M059J (cell line): ENCODE measurements at places on chromosomes 7 and 10.
A peak's percentile ranks its signal among the peaks of the same experiment; 100 is the strongest.

DNA sequence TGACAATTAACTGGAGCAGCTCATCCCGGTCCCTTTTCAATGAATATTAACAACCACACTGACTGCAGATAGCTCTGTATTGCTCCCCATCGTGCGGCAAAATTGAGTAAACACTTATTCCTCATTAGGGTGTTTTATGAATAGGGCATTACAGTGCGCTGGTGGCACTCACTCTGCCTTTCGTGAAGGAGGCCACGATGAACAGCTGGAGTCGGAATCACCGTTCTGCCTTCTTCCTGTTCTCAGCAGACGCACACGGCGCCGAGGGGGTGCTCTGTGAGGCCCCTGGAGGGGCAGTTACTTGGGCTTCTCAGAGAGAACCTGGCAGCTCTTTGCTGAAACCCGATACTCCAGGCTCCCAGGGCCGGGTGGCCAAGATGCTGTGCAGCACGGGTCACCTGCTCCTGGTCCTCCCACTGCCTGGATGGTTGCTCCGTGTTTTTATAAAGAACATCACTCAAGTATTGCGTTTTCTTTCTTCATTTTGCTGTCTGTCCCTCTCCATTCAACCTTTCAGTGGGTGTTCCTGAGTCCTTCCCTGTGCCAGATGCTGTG is 241.9 kb downstream of the GLRX3 start:
- no peak for DNase-seq

DNA sequence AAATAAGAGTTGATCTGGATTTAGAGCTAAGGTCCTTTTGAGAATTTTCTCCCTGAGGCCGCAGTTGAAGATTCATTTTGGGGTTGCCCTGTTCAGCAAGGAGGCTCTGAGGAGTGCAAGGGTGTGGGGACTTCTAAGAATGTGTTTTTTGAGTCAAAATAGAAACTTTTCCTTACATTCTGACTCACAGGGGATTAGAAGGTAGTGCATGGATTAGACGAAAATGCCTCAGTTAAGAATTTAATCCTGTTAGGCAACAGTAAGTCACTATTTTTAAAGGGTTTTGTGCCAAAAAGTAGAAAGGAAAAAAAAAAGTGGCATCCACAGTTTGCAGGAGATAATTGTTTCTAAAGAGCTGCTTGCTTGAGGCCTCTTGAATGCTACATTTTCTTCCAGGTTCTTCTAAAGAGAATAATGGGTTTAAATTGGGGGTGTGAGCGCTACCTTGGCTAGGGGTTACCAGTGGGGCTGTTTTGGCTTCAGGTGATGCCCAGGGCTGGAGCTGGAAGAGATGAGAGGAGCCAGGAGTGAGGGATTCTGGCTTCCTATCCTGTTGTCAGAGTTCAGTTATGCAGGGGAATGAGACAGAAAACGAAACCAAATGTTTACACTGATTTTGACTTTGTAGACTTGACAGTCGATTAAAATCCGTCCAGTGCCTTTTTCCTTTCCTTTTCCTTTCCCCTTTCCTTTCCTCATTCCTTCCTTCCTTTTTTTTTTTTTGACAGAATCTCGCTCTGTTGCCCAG is 52.9 kb downstream of the BAMBI start:
- DNase-seq = no peak

GRCh38 chr10:128008521-128009250 is 101.8 kb downstream of the PTPRE start:
- no peak for DNase-seq

DNA sequence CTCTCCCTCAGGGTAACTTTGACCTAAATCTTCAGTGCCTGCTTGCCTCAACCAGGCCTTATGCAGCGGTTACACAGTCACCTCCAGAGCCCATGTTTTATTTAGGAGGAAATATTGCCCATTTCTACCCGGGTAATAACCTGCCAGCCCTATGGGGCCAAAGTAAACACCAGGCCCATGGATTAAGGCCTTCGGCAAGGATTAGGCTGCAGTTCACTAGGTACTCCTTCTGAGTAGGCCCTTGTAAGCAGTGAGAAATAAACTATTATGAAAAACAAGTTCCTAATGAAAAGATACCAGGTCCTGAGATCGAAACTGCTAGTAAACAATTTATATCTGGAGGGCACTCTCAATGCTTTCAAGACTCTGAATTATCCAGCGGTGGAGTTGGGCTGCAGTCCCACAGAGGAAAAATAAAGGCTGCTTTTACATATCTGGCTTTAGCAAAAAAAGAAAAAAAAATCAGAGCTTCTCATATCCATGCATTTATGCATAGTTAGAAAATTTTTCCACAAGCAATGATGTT is 3.7 kb upstream of the HOXA10 start:
- DNase-seq = no peak

DNA sequence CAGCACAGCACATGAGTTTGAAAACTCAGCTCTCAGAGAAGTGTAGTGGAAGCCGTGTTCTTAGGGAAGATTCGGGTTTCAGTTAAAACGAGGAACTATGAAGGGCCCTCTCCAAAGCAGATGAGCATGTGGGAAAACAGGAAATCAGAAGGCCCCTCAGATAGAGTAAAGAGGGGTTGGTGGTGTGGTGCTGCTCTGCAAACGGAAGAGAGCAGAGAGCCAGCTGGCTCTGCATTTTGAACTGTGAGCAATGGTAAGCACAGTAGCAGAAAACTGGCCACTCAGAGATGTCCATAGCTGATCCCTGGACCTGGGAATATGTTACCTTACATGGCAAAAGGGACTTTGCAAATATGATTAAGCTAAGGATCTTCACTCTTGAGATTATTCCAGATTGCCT is 27.9 kb upstream of the CUL1 start:
- DNase-seq = no peak

- DNase-seq = no peak
Measured at GRCh38 chr7:42120191-42120590, 116.8 kb downstream of the GLI3 start.

- DNase-seq = peak; percentile 76
Measured at GRCh38 chr10:77909749-77910375, 16.7 kb downstream of the DLG5 start.
